ENCODE measurements at places on chromosomes 6 and 20.
A peak's percentile ranks its signal among the peaks of the same experiment; 100 is the strongest.

GRCh38 chr6:3882866-3883265 is 33.7 kb downstream of the FAM50B start:
- DNase-seq, result no peak

DNA sequence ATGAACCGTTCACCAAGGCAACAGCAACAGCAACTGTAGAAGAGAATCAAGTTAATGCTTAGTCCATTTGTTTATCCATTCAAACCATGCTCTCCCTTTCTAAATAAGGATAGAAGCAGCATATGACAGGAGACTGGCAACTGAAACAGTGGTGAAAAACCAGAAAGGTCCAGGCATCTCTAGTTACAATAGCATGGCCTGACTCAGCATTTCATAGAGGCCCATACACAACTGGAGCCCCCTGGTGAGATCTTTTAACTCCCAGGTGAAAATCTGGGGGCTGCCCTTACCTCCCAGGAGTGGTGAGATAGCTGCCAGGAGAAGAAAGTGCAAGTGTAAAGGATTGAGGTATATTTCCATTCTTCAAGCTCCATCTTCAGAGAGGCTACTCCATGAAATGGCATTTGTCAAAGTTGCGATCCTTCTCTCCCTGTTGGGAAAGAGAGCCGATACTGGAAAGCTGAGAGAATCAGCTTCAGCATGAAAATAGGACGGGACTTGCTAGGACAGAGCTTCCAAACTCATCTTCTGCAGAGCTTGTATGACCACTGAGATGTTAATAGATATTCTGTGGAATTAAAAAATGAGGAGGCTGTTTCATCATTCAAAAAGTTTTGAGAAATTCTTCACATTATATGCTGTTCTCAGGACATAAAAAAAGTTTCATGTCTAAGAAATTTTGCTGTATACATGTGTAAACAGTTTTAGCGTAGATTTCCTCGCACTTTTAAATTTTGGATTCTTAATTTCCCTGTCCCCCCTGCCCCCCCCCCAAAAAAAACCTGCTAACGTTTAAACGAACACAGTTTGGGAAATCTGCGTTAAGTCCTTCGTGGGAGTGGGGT is 10.9 kb upstream of the SLC2A12 start:
- no peak for DNase-seq

- DNase-seq, result no peak
Observed at GRCh38 chr6:7189101-7189758, 81.5 kb downstream of the RREB1 start.

DNA sequence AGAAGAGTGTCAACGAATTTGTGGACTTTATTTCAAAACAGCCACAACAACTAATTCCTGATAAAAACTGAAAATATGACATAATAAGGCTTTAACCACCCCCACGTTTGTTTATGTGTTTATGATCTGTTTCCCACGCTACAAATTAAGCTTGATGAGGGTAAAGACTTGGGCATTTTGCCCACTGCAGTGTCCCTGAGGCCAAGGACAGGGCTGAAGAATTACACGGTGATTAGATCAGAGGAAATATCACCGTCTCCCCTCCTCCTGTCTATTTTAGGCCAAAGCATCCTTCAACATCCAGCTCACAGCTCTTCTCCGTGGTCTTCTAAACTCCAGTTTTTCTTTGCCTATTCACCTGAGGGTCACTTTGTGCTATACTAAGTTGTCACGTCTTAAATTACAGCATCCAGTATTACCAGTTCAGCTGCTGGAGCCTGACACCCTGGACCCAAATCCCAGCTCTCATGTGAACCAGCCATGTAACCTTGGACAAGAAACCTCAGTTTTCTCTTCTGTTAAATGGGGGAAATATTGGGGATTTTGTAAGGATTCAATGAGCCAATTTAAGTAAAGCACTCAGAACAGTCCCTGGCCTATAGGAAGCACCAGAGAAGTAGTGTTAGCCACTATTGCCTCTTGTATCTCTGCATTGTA is 15.2 kb upstream of the ARFGEF2 start:
- no peak for DNase-seq

- DNase-seq, result no peak
Observed at GRCh38 chr20:24638591-24639548, 169.4 kb downstream of the SYNDIG1 start.

DNA sequence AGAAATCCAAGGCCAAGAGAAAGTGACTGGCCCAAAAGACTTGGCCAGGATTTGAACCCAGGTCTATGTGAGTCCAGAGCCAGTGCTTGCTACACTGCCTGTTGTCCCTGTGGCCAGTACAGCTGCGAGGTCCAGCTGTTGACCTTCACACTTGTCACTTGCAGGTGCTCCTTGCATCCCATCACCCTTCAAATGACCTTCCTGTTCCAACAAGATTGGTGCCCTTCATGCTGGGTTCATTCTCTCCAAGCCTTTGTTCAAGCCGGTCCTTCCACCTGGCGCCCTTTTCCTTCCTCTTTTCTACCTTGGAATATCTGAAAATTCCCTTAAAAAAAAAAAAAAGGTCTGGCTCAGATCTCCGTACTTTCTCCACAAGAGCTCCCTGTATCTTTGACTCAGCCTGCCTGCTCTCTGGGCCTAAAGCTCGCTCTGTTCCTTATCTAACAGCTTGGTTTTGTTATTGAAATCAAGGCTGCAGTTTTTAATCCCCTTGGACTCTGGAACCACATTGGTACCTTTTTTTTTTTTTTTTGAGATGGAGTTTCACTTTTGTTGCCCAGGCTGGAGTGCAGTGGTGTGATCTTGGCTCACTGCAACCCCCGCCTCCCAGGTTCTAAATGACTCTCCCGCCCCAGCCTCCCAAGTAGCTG is 22.2 kb upstream of the MRPS18A start:
- DNase-seq, result no peak

DNA sequence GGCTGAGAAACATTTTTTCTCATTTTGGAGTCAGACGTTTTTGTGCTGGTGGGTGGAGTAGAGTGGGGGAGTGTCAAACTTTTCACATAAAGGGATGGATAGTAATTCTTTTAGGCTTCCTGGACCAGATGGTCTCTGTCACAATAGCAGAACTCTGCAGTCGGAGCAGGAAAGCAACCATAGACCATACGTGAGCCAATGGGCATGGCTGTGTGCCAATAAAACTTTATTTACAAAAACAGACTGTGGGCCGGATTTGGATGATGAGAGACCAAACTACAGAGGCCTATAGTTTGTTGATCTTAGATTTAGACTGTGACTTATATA is 70.8 kb upstream of the SLC22A23 start:
- no peak for DNase-seq

DNA sequence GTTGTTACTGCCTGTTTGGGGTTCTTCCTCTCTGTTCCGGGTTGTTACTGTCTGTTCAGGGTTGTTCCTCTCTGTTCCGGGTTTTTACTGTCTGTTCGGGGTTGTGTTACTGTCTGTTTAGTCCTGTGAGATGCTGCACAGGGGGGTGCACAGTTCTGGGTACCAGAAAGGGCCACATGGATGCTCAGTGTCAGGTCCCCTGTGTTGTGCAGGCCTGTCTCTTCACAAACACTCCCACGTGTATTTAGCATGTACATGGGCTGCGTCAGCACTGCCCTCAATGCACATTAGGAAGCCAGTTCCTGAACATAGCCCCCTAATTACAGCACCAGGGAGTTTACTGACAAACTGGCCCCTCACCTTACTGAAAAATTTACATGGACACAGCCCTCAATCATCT is 118.5 kb downstream of the DLL1 start:
- no peak for DNase-seq

GRCh38 chr6:1188199-1188598 is 123.7 kb upstream of the FOXQ1 start:
- no peak for DNase-seq

DNA sequence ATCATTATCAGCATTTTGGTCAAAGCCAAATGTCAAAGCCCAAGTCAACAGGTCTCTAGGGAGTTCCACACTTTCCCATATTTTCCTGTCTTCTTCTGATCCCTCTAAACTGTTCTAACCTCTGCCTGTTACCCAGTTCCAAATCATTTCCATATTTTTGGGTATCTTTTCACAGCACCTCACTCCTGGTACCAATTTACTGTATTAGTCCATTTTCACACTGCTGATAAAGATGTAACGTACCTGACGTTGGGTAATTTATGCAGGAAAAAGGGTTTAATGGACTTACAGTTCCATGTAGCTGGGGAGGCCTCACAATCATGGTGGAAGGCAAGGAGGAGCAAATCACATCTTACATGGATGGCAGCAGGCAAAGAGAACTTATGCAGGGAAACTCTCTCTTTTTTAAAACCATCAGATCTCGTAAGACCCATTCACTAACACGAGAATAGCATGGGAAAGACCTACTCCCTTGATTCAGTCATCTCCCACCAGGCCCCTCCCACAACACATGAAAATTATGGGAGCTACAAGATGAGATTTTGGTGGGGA is 143.4 kb downstream of the PTPRK start:
- no peak for DNase-seq

- peak; percentile 98 for DNase-seq
Observed at GRCh38 chr20:10185741-10186558, 32.7 kb upstream of the SNAP25 start.

DNA sequence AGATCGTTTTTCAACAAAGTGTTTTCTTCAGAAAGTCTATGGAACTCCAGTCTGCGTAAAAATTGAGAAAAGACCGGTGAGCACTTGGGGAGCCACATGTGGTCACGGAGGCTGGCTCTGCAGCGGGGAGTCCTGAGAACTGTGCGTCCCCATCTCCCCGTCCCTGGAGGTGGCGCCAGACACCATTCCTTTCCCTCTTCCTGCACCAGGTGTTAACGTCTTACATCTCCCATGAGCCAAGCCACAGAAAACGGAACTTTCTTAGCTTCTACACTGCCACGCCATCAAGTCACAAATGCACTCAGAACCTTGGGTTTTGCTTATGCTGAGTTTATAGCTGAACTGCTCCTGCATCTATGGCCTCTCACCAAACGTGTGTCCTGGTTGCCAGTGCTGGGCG is 62.6 kb downstream of the GINS1 start:
- DNase-seq, result peak; percentile 29

DNA sequence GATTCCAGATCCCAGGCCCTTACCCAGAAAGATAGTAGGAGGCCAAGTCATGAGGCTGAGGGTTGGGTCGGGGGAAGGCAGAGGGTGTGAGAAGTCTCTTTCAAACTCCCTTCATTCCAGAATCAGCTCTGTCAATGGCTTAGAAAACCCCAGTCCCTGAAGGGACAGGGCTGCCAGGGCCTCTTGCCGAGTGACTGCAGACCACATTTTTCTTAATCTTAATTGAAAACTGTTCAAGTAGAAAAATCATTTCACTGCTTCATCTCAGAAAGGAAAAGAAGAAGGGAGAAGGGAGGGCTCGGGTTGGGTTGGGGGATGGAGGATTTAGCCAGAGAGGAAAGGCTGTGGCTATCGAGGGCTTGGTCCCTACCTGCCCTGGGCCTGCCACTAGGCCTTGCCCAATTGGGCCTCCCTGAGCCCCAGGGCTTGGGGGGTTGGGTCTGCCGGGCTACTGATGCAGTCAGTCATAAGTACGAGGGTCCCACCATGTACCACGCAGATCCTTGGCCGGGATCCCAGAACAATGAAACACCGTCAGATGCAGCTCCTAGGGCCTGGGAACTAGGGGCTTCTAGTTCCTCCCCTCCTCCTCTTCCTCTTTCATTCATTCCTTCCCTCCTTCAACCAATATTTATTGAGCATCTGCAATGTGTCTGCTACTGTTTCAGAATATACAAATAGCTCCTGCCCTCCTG is 44.0 kb upstream of the CTNNBL1 start:
- DNase-seq, result no peak

GRCh38 chr6:20236344-20236743 is 24.1 kb upstream of the MBOAT1 start:
- no peak for DNase-seq

GRCh38 chr6:169837529-169838250 is 86.3 kb downstream of the ERMARD start:
- peak; percentile 9 for DNase-seq

DNA sequence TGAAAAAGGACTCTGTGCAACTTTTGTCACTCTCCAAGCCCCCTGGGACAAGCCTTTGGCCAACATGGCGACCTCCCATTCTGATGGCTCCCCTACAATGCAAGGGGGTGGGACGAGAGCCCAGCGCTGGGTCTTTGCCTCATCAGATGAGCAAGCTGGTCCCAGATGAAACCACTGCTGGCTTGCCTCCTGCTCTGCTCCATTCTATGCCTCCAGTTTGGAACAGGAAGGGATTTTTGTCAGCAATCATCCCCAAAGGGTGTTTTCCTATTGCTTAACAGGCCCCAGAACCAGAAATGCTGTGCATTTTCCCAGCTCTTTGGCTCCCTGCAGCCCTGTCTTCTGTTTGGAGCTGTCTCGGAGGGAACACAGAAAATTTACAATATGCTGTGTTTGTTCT is 412.7 kb downstream of the MAFB start:
- no peak for DNase-seq

DNA sequence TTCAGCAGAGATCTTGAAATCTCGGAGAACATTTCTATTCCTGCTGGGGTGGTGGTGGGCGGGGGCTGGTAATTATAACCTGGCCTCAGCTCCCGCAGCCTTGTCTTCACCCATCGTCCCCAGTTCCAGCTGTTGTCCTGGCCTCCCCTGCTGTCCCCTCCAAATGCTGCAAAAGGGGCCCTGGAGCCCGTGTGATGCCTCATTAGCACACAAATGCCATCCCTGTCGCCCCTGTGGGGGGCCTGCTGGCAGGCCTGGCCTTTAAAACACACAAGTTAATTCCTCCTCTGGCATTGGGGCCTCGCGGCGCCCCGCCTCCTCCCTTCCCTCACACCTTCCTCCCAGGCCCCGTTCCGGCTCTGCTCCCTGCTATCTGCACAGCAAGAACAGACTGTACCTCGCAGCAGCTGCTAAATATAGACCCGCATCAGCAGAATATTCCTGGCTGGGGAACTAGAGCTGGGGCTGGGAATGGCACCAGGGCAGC is 85.7 kb downstream of the CDH22 start:
- DNase-seq, result peak; percentile 96

GRCh38 chr6:159984268-159984786 is 15.4 kb downstream of the IGF2R start:
- no peak for DNase-seq

DNA sequence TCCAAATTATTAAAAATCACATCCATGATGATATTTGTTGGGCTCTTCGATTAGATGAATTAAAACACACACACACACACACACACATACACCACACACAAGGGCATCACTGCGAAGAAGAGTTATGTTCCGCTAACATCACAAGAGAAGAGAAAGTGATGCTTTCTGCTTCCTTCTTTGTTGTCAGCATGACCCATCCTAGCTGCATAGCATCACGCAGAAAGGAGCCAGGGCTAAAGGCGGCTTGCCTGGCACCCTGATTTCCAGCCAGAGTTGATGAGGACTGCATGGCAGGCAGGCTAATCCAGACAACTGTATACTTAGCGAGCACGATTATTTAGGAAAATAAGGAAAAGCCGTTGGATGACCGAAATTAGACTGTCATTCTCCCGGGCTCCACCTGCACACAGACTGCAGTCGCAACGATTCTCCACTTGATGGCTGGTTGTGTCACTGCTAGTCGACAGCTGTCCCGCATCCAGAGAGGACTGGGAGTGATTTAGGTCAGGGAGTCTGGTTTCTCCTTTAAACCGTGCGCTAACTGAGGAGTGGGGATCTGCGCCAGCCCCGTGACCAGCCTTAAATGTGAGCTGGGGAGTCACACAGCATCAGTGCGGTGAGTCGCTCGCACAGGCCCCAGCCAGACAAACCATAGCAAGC is 70.6 kb upstream of the SOX4 start:
- DNase-seq, result peak; percentile 19

GRCh38 chr20:49891476-49892110 is 23.7 kb downstream of the SPATA2 start:
- no peak for DNase-seq

GRCh38 chr20:25018841-25019240 is 26.3 kb upstream of the APMAP start:
- no peak for DNase-seq
